ENCODE measurements at places on chromosomes 11 and 22. TPM values are rescaled to one million over a fixed set of nuclear protein-coding genes. Genes with fewer than 3 reads are reported as not detected.

- DNase-seq, result peak; percentile 60
- peaks cover 3% of the 10 kb centered on the region for H3K27me3 ChIP-seq
- peak overlapping the region; percentile 44 for H3K4me3 ChIP-seq
Observed at GRCh38 chr22:43110927-43111623, 525 bp downstream of the BIK start.

- H3K4me3 ChIP-seq, result no peak overlapping the region
- peaks cover 11% of the 10 kb centered on the region for H3K27me3 ChIP-seq
- H3K36me3 ChIP-seq, result no peaks in the 10 kb centered on the region
- no peaks in the 10 kb centered on the region for H3K4me1 ChIP-seq
- H3K27ac ChIP-seq, result no peak overlapping the region
Observed at GRCh38 chr11:69841170-69841858, 22.1 kb upstream of the FGF3 start.

GRCh38 chr22:21857481-21857914 lies 9.9 kb downstream of the MAPK1 start:
- H3K36me3 ChIP-seq, result peaks cover 17% of the 10 kb centered on the region
- H3K4me1 ChIP-seq, result peaks cover 83% of the 10 kb centered on the region
- DNase-seq, result no peak
- no peaks in the 10 kb centered on the region for H3K27me3 ChIP-seq

GRCh38 chr11:121523581-121524232 lies 70.9 kb upstream of the SORL1-AS1 start:
- H3K27ac ChIP-seq, result no peak overlapping the region
- H3K36me3 ChIP-seq, result peaks cover 66% of the 10 kb centered on the region
- DNase-seq, result no peak
- H3K4me1 ChIP-seq, result peaks cover 33% of the 10 kb centered on the region
- no peak overlapping the region for H3K4me3 ChIP-seq
- H3K27me3 ChIP-seq, result no peaks in the 10 kb centered on the region

- H3K4me3 ChIP-seq, result no peak overlapping the region
- DNase-seq, result no peak
- H3K27ac ChIP-seq, result no peak overlapping the region
- H3K27me3 ChIP-seq, result no peaks in the 10 kb centered on the region
- peaks cover 24% of the 10 kb centered on the region for H3K36me3 ChIP-seq
- H3K4me1 ChIP-seq, result peaks cover 20% of the 10 kb centered on the region
Observed at GRCh38 chr11:111826322-111826950, 44.9 kb downstream of the ALG9 start.

- peaks cover 14% of the 10 kb centered on the region for H3K27me3 ChIP-seq
- H3K4me3 ChIP-seq, result no peak overlapping the region
- H3K4me1 ChIP-seq, result no peaks in the 10 kb centered on the region
- H3K36me3 ChIP-seq, result no peaks in the 10 kb centered on the region
Observed at GRCh38 chr11:19530505-19530904, 182.1 kb upstream of the NAV2 start.

DNA sequence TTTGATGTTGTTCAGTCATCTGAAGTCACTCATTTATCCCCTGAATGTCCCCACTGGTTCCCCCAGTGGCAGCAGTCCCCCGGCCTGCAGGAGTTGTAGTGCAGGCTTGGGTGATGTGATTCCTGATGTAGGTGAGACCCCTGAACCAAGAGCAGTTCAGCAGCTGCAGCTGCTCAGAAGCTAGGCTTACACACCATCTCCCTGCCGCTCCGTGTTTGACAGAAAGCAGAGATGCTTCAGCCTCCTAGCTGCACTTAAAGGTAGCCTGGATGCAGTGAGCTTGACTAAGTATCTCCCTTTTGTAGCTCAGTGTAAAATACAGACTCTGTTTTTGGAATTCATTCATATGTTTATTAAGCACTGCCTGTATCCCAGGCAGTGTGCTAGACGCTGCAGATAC lies 47.3 kb downstream of the C22orf31 start:
- H3K27me3 ChIP-seq, result peaks cover 12% of the 10 kb centered on the region
- H3K36me3 ChIP-seq, result no peaks in the 10 kb centered on the region
- H3K4me3 ChIP-seq, result no peak overlapping the region
- no peak overlapping the region for H3K27ac ChIP-seq
- DNase-seq, result no peak
- H3K4me1 ChIP-seq, result peaks cover 2% of the 10 kb centered on the region

DNA sequence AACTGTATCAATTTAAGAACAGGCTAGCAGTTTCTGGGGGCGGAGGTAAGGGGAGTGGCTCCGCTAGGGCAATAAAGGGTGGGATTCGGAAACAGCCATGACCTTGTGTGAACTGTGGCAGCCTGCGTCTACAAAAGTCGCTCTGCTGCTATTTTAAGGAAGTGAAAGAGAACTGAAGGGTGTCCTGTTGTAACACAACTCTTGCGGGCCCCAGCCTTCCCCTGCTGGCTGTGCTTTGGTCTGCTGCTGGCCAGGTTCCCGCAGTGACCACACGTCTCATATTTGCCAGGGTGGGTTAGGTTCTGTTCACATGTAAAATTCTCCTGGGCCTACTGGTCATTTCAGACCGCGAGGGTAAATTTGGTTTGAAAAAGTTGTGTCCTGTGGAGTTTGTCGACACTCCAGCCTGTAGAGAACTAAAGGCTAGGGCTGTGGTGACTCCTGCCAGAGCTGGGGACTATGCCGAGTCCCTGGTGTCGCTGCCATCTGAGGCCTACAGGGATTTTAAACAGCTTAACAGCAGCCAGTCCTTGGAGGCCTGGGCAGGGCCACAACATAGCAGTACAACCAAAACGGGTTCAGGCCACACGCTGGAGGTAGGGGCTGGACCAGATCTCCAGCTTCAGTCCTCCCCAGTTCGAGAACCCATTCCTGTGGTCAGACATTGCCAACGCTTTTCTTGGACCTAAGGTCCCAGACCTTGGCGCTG lies 1.1 kb upstream of the PPFIBP2 start:
- DNase-seq, result peak; percentile 38
- peak overlapping the region; percentile 93 for H3K27ac ChIP-seq
- peaks cover 43% of the 10 kb centered on the region for H3K4me1 ChIP-seq
- H3K4me3 ChIP-seq, result peak overlapping the region; percentile 86
- peaks cover 2% of the 10 kb centered on the region for H3K27me3 ChIP-seq

The NTM gene
- total RNA-seq, result not detected

The ASRGL1 gene
- 1.3 TPM for total RNA-seq

The SAC3D1 gene
- 12.1 TPM for total RNA-seq

The FIBIN gene
- not detected for total RNA-seq

The PLA2G6 gene
- total RNA-seq, result 54.0 TPM

The ALG9 gene
- total RNA-seq, result 30.4 TPM

The IGLL1 gene
- total RNA-seq, result not detected
